ENCODE measurements at places on chromosomes 6 and 20.

DNA sequence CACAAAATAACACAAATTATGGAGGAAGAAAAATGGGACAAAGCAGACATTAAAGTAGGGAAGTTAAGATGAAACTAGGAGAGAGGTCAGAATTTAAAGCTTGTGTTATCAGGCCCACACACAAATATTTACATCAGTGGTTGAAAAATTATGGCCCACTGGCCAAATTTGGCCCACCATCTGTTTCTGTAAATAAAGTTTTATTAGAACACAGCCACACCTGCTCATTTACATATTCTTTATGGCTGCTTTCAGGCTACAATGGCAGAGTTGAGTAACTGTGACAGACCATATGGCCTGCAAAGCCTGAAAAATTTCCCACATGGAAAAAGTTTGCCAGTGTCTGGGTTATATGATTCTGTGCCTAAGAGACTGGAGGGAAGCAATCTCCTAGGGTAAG is 49.0 kb downstream of the SLC22A23 start:
- no peak for DNase-seq

- no peak for DNase-seq
Observed at GRCh38 chr6:116761779-116762178, 3.7 kb downstream of the FAM162B start.

DNA sequence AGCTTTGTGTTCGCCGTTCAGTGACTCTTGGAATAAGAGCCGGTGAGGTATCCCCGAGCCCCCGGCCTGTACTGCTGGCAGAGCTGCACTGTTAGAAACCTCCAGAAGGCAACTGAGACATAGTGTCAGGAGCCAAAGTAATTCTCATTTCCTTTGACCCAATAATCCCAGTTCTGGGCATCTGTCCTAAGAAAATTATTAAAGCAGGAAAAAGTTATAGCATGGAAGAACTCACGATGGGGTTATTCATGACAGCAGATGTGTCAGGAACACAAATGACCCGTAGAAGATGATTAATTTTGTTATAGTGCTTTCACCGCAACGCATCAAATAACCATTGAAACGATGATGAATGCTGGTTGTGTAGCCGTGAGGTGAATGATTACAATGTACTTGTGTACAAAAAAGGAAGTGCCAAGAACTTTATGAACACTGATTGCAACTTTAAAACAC is 20.3 kb downstream of the CYP21A2 start:
- DNase-seq: no peak

DNA sequence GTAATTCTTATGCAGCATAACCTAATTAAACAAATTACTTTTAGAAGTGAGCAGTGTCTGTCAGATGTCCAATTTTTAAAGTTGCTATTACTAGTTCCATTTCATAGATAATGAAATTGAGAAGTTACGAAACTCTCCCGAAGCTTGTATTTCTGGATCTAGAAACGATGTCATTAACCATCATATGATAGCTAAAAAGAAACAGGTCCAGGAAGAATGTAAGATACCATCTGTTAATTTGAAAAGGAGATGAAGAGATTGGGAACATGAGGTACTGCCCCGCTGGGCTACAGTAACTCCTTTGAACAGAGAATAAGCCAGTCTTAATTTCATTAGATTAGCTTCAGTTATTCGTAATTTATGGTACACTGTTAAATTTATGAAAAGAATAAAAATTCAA is 47.5 kb upstream of the TMX4 start:
- no peak for DNase-seq

- no peak for DNase-seq
Observed at GRCh38 chr20:55557191-55557590, 448.1 kb downstream of the CBLN4 start.

DNA sequence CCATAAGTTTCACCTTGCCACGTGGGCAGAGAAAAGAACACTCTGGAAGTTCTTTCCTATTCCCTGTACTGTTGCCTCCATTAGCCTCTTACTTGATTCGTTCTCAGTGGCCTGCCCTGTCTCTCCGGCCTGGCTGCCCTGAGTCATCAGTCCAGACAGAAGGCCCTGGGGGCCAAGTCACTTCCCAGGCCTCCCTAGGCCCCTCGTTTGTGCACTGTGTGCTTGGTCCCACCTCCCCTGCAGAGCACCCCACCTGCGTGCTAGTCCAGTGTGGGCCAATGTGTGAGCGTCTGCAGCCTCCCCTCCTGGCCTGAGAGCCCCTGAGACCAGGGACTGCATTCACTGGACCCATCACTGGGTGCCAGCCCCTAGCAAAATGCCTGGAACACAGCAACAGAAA is 191.2 kb upstream of the RREB1 start:
- no peak for DNase-seq

DNA sequence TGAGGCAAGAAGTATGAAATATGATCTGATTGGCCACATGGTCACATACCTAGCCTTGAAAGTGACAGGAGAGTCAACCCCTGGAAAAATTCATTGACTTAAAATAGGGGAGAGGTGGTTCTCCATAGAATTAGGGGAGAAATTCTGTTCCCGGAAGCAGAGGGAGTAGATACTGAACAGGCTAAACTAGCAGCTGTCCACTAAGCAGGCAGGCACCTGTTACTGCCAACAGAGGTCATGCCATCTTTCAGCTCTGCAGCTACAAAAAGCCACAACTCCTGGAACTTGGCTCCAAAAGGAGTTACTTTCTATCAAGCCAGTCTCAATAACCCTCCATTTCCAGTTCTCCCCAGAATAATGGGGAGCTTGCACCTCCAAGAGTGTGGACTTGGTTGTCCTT is 352.5 kb downstream of the MAFB start:
- no peak for DNase-seq

DNA sequence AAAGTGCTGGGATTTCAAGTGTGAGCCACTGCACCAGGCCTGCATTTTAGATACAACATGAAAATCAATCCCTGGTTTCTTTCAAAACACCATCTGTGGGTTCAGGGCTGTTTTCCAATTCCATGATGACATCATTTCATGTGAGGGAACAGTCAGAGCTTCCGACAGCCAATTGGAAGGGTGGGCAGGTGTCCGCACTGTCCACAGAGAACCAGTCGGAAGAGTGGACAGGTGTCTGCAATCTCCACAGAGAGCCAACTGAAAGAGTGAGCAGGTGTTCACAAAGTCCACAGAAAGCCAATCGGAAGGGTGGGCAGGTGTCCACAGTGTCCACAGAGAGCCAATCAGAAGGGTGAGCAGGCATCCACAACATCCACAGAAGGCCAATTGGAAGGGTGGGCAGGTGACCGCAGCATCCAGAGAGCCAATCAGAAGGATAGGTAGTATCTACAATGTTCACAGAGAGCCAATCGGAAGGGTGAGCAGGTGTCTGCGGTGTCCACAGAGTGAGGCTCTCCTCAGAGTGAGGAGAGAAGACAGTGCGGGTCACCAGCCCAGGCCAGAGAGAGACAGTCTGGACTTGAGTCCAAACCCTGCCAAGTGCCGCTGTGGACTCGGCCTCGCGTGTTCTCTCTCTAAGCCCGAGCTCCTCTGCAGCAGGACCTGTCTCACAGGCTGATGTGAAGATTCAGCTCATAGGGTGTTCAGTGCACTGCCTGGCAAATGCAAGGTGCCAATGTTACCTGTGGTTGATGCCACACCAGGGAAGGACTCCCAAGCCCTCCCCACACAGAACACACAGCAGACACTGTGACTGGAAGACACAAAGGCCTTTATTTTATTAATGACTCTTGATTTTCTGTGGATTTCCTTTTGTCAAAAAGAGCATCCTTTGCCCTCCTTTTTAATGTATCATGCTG is 57.3 kb downstream of the DLL1 start:
- DNase-seq: no peak

DNA sequence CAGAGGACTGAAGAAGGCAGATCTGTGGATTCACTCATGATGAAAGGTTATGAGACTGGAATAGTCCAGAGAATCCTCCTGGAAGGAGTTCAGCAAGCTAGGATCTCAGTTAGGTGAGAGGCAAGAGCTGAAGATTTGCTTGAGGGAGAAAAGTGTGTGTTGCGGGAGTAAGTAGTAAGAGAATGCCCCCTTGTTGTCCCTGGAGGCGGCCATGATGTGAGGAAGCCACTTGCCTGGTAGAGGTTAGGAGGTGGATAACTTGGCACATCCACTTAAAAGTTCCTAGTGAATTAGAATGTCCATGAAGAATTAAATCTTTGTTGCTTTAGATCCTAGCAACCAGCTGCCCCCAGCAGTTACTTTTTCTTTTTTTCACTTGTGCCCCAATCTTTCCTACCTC is 162.5 kb downstream of the MMS22L start:
- no peak for DNase-seq

DNA sequence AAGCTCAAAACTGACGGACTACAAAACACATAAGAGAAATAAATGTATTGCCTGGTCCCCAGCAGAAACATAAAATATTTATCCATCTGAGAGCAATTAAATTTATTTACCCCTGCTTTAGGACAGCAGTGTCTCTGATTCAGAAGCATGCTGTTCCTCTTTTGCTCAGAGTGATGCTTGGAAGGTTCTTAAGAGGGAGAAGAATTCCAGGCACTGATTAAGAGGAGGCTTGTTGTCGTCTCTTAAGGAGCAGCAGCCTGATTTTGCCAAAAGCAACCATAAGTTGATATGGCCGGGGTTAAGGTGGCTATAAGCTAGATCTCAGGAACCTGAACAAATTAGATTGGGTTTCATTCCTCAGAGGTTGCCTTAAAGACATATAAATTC is 25.8 kb downstream of the CAP2 start:
- DNase-seq: no peak

DNA sequence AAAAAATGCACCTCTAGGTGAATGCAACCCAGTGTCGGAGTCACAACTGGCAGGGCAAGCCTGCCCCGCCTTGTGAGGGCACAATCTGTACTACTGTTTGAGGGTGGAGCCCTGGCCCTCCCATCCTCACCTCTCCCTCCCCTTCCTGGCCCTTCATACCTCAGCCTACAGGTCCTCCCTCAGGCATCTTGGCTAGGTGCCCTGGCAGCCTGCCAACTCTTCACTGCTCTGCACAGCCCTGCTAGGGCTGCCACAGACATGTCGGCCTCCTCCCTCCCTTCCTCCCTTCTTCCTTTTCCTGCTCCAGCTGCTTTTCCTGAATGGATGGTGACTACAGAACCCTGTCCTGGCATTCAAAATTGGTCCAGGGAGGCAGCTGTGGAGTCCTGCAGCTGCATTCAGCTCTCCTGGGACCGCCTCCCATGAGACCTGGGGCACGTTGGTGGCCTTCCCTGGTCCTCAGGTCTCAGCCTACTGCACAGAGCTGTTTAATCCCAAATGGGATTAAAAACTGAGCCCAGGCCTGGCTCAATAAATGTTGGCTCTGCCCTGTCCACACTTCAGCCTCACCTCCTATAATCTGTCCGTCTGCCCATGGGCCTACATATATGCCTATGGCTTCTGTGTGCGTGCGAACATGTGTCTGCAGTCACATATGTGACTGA is 52.7 kb downstream of the CDH22 start:
- no peak for DNase-seq

DNA sequence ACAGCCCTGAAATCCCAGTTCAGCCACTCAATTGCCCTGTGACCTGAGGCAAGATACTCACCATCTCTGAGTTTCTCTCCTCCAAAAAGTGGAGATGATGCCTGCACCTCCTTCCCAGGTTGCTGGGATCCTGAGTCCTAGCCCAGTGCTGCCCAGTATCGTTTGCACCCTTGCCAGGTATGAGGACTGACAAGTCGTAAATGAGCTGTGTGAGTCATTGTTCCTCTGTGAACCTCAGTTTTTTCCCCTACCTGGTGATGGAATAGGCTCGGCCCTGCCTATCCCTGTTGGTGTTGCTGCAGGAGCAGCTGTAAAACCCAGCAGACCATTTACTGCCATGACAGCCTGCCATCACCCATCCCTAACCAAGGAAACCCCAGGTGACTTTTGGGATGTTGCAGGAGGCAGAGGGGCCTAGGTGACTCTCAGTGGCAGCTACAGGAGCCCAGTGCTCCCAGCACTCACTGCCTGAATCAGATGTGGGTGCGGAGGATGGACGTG is 229.3 kb downstream of the SYNDIG1 start:
- no peak for DNase-seq

GRCh38 chr6:127956260-127956888 is 55.5 kb upstream of the THEMIS start:
- no peak for DNase-seq

DNA sequence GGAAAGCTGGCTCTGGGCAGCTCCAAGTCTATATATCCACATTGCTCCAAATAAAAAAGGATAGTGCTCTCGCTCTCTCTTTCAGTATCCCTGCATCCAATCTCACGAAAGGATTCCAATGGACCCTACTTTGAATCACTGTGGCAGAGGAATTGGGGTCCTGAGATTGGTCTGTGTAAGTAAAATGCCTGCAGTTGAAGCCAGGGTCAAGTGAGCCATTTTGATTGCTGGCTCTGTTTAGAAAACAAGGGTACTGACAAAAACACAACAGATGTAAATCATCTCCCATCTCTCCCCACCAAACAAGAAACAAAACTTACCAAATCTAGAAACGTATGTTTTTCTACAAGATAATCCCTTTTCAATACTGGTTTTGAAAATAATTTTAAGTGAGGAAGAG is 45.6 kb downstream of the RSPO3 start:
- no peak for DNase-seq

DNA sequence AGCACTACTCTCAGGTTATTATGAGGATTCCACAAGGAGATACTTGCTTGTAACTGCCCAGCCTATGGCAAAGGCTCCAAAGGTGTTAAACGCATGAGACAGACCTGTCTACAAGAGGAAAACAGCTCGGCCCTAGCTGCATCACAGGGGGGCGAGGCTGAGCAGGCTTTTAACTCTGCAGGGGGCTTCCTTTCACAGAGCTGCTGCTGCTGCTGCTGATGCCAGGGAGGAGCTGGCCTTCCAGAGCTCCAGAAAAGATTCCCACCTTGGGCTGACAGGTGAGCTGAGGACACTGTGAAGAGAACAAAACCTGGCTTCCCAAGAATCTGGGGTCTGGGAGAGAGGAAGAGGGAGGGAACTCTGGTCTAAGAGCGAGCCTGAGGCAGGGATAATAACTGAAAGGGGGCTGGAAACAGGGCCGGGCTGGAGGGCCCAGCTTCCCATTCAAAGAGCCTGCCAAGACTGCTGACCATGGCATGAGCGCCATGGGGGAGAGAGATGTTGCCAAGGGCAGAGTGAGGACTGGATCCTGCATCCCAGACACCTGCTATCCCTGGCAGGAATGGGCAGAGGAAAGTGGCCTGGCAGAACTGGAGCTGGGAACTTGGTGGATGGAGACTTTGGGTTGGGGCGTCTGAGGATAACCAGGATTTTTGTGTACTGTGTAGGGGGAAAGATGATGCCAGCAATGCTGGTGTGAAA is 211.1 kb upstream of the LRFN2 start:
- DNase-seq: no peak

DNA sequence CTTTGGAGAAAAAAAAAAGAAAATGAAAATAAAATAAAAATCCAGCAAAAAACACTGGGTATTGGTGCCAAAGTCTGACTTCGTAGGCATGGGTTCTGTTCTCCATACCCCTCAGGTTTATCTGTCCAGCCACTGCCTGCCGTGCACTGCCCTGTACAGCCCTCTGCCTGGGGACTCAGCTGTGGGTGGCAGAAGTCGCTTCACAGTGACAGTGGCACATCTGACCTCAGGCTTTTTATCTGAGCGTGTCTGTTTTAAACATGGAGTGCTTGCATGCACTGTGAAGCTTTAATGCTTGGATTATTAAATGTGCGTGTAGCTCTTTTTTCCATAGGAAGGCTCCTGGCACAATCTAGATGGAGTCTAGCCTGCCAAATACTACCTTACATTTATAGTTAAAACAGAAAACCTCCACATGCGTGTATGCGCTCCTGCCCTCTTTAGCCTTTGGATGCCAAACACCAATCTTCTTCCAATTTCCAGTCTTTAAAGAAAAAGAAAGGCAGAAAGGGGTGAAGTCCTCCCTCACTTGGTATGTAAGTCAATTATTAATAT is 375.5 kb downstream of the UTRN start:
- no peak for DNase-seq

GRCh38 chr6:136945072-136945471 is 23.0 kb downstream of the SLC35D3 start:
- DNase-seq: no peak

Measured in inflammatory macrophage treated with lipopolysaccharide for 1 hour (primary cell).